Activated CD8-positive, alpha-beta T cell treated with anti-CD3 and anti-CD28 coated beads for 36 hours (primary cell): ENCODE measurements at places on chromosomes 3 and 15. TPM values are rescaled to one million over a fixed set of nuclear protein-coding genes. Genes with fewer than 3 reads are reported as not detected.

DNA sequence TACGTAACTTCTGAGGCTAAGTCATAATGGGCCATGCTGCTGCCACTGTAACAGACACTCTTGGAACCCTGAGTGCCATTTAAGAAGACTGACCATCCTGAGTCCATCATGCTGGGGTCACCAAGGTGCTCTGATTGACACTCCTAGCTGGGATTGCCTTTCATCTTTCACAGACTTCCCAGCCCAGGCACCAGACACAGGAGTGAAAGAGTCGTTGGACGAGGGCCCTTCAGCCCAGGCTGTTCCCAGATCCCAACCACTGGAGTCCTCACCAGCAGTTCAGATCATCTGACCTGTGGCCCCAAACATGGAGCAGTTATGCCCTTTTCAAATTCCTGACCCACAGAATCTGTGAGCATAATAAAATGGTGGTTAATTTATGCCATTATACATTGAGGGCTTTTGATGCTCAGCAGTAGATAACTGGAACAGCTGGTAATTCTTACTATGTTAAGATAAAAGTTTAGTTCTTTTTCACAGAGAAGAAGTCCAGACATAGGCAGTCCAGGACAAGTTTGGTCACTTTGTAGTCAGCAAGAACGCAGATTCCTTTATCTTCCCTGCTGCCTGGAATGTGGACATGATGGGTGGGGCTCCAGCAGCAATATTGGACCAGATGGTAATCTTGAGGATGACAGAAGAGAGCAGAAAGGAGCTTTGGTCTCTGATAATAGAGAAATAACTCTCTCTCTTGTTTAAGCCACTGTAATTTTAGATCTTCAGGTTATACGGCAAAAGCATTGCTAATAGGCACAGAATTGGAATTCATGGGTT is 7.3 kb upstream of the EHD4 start:
- no peak for DNase-seq
- H3K36me3 ChIP-seq: no peaks in the 10 kb centered on the region
- no peak overlapping the region for H3K27ac ChIP-seq
- no peak overlapping the region for H3K4me3 ChIP-seq

GRCh38 chr3:170839518-170840100 is 30.4 kb downstream of the RPL22L1 start:
- H3K4me3 ChIP-seq: no peak overlapping the region
- no peaks in the 10 kb centered on the region for H3K4me1 ChIP-seq
- DNase-seq: no peak
- H3K27ac ChIP-seq: no peak overlapping the region
- peaks cover 29% of the 10 kb centered on the region for H3K27me3 ChIP-seq
- no peaks in the 10 kb centered on the region for H3K36me3 ChIP-seq

- no peak overlapping the region for H3K27ac ChIP-seq
- H3K4me3 ChIP-seq: no peak overlapping the region
- H3K36me3 ChIP-seq: no peaks in the 10 kb centered on the region
- H3K27me3 ChIP-seq: peaks cover 6% of the 10 kb centered on the region
- peaks cover 8% of the 10 kb centered on the region for H3K4me1 ChIP-seq
Observed at GRCh38 chr3:23710555-23710954, 95.2 kb upstream of the UBE2E1 start.

DNA sequence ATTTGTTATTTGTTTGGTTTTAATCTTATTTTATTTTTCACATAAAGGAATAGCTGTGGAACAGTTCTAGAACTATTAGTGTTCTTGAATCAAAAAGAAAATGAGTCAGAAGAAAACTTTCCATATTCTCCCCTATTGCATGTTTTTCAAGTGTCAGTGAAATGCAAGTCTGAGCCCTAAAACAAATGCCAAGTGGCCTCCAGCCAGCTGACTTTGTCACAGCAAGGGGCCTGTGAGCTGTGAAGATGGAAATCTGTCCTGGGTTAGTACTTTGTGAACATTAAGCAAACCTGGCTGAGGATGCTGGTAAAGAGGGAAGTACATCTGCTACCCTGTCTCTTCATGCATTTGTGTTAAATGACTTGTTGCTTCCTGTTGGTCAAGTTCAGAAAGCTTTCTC is 14.2 kb downstream of the LRRC49 start:
- H3K36me3 ChIP-seq: no peaks in the 10 kb centered on the region
- H3K27ac ChIP-seq: no peak overlapping the region
- peaks cover 15% of the 10 kb centered on the region for H3K27me3 ChIP-seq
- H3K4me1 ChIP-seq: no peaks in the 10 kb centered on the region
- H3K4me3 ChIP-seq: no peak overlapping the region

DNA sequence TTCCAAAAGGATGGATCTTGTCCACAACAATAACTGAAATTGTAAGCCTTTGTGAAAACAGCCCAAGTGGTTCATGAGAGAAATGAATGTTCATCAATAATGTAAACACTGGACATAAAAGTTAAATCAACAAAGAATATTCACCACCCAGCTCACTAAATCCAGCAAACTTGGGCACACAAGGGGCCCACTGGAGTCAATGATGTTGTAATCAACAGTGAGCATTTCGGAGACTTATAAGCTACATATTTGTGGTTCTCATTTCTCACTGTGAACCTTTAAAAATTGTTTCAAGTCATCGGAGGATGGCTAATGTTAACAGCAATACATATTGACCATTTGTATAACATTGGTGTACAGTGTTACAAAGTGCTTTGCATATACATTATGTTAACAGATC is 63.1 kb downstream of the VGLL4 start:
- H3K4me3 ChIP-seq: no peak overlapping the region
- H3K27ac ChIP-seq: no peak overlapping the region
- H3K27me3 ChIP-seq: no peaks in the 10 kb centered on the region
- H3K4me1 ChIP-seq: peaks cover 64% of the 10 kb centered on the region
- DNase-seq: no peak
- H3K36me3 ChIP-seq: peaks cover 15% of the 10 kb centered on the region

DNA sequence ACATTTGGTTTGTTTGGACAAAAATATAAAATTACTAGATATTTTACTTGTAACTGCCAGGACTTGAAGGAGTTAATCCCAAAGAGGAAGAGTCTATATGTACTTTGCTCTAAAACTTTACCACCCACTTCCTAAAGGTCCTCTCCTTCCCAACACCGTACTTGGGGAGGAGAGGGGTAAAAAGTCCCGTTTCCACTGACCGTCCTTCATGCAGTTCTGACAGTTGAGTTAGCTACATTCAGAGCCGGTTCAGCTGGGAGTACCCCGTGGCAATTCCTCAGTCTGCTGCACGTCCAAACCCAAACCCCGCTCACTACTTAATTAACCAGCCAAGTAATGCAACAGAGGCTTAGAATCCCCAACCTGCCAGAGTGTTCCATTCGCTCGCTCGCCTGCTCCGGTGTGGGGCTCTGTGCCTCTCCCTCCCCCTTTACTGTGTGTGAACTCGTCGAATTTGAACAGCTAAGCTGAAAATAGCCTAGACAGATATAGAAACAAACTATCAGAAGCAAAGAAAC is 519.7 kb downstream of the FOXP1 start:
- H3K27ac ChIP-seq: no peak overlapping the region
- H3K4me1 ChIP-seq: peaks cover 59% of the 10 kb centered on the region
- no peaks in the 10 kb centered on the region for H3K27me3 ChIP-seq
- H3K36me3 ChIP-seq: peaks cover 28% of the 10 kb centered on the region

GRCh38 chr15:78717956-78718656 is 77.1 kb upstream of the CHRNB4 start:
- DNase-seq: no peak

GRCh38 chr3:183151086-183151485 is 11.4 kb downstream of the LAMP3 start:
- no peak overlapping the region for H3K27ac ChIP-seq
- DNase-seq: no peak
- no peak overlapping the region for H3K4me3 ChIP-seq

DNA sequence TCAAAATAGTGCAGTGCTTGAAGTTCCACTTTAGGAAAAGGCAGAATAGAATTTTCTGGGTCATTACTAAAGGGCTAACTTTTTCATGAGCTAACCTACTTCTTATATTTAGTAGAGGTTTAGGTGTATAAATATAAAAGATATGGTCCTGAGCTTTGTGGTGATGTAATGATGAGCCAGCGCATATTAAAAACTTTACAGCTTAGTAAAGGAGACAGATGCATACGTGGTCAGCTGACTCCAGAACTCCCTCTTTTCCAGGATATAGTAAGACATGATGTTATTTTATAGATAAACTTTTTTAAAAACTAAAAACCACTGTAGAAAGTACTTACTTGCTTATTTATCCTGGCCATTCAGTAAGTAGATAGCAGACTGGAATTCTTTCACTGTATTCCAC is 895.0 kb downstream of the CADM2 start:
- H3K27ac ChIP-seq: no peak overlapping the region
- no peaks in the 10 kb centered on the region for H3K27me3 ChIP-seq
- H3K36me3 ChIP-seq: no peaks in the 10 kb centered on the region
- H3K4me3 ChIP-seq: no peak overlapping the region
- no peak for DNase-seq
- no peaks in the 10 kb centered on the region for H3K4me1 ChIP-seq

DNA sequence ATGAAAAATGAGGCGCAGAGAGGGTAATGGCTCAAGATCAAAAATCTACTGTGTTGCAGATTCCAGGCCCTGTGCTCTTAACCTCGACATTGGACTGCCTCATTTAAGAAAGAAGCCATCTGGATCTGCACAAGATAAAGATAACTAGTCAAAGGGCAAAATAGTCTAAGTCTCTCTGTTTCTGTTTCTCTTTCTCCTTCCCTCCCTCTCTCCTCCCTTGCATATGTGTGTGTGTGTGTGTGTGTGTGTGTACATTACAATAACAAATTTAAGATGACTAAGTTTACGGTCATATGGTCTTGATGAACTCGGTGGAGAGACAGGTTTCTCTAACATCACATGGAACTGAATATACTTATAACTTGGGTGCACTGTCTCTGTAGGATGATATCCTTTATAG is 69.2 kb downstream of the MEIS2 start:
- no peak overlapping the region for H3K4me3 ChIP-seq
- H3K4me1 ChIP-seq: no peaks in the 10 kb centered on the region
- no peaks in the 10 kb centered on the region for H3K27me3 ChIP-seq

DNA sequence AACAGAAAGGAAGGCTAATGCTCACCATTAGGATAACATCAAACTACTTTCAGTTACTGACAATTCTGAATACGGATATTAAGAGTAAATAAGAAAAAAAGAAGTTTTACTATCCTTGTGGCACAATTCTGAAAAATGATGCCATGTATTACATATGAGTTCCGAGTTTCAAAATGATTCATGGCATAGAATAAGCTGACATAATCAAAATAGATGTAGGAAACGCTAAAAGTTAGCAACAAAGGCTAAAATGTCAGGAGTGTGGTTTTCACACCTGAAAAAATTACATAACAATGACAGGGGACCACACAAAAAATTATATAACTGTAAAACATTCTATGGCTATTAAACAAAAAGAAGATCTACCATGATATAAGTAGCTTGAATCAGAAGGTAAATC is 1131.9 kb downstream of the OTOL1 start:
- H3K4me1 ChIP-seq: no peaks in the 10 kb centered on the region
- H3K36me3 ChIP-seq: no peaks in the 10 kb centered on the region
- no peak for DNase-seq
- H3K4me3 ChIP-seq: no peak overlapping the region

- H3K4me3 ChIP-seq: no peak overlapping the region
- no peaks in the 10 kb centered on the region for H3K27me3 ChIP-seq
- no peak overlapping the region for H3K27ac ChIP-seq
- H3K4me1 ChIP-seq: no peaks in the 10 kb centered on the region
- peaks cover 77% of the 10 kb centered on the region for H3K36me3 ChIP-seq
Observed at GRCh38 chr3:4763604-4764247, 215.5 kb upstream of the BHLHE40 start.

- H3K4me1 ChIP-seq: peaks cover 13% of the 10 kb centered on the region
- DNase-seq: no peak
- H3K27ac ChIP-seq: no peak overlapping the region
- H3K27me3 ChIP-seq: no peaks in the 10 kb centered on the region
- peaks cover 93% of the 10 kb centered on the region for H3K36me3 ChIP-seq
Observed at GRCh38 chr3:66380200-66380932, 120.5 kb downstream of the LRIG1 start.

- no peaks in the 10 kb centered on the region for H3K27me3 ChIP-seq
- H3K4me1 ChIP-seq: no peaks in the 10 kb centered on the region
- H3K27ac ChIP-seq: no peak overlapping the region
- H3K36me3 ChIP-seq: no peaks in the 10 kb centered on the region
- no peak for DNase-seq
Observed at GRCh38 chr15:45102226-45102625, 11.7 kb downstream of the DUOX2 start.

- no peak overlapping the region for H3K4me3 ChIP-seq
- no peak for DNase-seq
- H3K36me3 ChIP-seq: no peaks in the 10 kb centered on the region
Observed at GRCh38 chr3:119765239-119765638, 16.7 kb upstream of the NR1I2 start.

DNA sequence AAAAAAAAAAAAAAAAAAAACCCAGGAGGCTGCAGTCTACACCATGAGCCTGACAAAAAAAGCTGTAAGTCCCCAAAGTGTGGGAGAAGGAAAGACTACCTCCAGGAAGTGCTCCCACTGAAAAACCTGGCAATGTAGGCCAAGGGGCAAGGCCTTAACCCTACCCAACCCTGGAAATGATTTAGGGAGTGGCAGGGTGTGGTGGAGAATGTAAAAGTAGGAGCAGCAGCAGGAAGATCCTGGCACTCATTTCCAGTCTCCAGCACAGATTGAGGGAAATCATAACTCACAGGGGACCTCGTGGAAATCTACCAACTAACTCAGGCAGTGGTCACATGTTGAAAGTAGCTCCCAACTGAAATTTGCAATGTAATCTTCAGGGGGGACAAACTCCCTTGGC is 839.5 kb downstream of the EPHA3 start:
- H3K36me3 ChIP-seq: no peaks in the 10 kb centered on the region
- H3K4me3 ChIP-seq: no peak overlapping the region
- H3K4me1 ChIP-seq: no peaks in the 10 kb centered on the region
- no peaks in the 10 kb centered on the region for H3K27me3 ChIP-seq
- no peak for DNase-seq

GRCh38 chr3:10122724-10123123 is 7.2 kb downstream of the BRK1 start:
- H3K36me3 ChIP-seq: peaks cover 52% of the 10 kb centered on the region
- H3K27ac ChIP-seq: peak overlapping the region; percentile 27
- H3K4me3 ChIP-seq: no peak overlapping the region
- H3K4me1 ChIP-seq: peaks cover 36% of the 10 kb centered on the region
- no peaks in the 10 kb centered on the region for H3K27me3 ChIP-seq

GRCh38 chr15:47857776-47858167 is 140.5 kb downstream of the SEMA6D start:
- DNase-seq: no peak
- no peak overlapping the region for H3K27ac ChIP-seq
- H3K4me1 ChIP-seq: no peaks in the 10 kb centered on the region
- H3K4me3 ChIP-seq: no peak overlapping the region
- H3K27me3 ChIP-seq: peaks cover 2% of the 10 kb centered on the region
- H3K36me3 ChIP-seq: no peaks in the 10 kb centered on the region

Gene CAV3
- total RNA-seq: not detected

Gene HHATL
- not detected for total RNA-seq

Gene DPPA4
- 1.4 TPM for total RNA-seq

Gene VPS13C
- 41.4 TPM for total RNA-seq

Gene TMEM212
- not detected for total RNA-seq

Gene APBA2
- total RNA-seq: 32.0 TPM

Gene CD200R1
- total RNA-seq: 1.8 TPM

Gene ATP13A4
- 3.5 TPM for total RNA-seq

Gene ASTE1
- 8.5 TPM for total RNA-seq

Gene HRH1
- 0.34 TPM for total RNA-seq

Gene ACVR2B
- total RNA-seq: 5.4 TPM

Gene C2CD4A
- 0.67 TPM for total RNA-seq
